Stimulated activated CD8-positive, alpha-beta memory T cell treated with anti-CD3 and anti-CD28 coated beads, Interleukin-2, amount 100 ng/mL, for 1 hour (primary cell): ENCODE measurements at places on chromosomes 5 and 9.

GRCh38 chr5:93721071-93721470, 20.3 kb downstream of the POU5F2 start:
- no peak for DNase-seq

- DNase-seq, result peak; percentile 56
Observed at GRCh38 chr5:126600631-126601511, at the start of gene PHAX. Gene PHAX (plus strand): TSS chr5:126600947. CDS start chr5:126600963, 16 bp downstream.

DNA sequence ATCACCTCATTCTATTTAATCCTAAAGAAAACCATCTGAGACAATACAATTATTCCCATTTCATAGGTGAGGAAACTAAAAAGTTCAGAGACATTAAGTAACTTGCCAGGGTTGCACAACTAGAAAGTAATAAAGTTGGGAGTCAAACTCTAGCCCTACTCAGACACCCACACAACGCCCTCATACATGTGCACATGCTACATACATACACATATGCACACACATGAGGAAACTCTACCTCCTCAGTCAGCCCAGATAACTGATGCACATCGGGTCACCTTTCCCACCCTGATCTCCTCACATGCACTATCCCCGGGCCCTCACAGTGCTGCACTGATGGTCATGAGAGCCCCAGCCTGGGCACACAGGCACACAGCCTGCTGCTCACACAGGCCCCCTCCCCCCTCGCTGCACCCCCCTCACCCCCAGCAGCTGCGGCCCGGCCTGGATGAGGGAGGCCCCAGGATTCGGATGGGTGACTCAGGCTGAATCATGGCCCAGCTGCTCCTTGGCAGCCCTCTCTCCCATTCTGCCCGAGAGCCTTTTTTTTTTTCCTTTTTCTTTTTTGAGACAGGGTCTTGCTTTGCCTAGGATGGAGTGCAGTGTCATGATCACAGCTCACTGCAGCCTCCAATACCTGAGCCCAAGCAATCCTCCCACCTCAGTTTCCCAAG, 5.0 kb upstream of the GPRIN1 start:
- DNase-seq, result no peak

DNA sequence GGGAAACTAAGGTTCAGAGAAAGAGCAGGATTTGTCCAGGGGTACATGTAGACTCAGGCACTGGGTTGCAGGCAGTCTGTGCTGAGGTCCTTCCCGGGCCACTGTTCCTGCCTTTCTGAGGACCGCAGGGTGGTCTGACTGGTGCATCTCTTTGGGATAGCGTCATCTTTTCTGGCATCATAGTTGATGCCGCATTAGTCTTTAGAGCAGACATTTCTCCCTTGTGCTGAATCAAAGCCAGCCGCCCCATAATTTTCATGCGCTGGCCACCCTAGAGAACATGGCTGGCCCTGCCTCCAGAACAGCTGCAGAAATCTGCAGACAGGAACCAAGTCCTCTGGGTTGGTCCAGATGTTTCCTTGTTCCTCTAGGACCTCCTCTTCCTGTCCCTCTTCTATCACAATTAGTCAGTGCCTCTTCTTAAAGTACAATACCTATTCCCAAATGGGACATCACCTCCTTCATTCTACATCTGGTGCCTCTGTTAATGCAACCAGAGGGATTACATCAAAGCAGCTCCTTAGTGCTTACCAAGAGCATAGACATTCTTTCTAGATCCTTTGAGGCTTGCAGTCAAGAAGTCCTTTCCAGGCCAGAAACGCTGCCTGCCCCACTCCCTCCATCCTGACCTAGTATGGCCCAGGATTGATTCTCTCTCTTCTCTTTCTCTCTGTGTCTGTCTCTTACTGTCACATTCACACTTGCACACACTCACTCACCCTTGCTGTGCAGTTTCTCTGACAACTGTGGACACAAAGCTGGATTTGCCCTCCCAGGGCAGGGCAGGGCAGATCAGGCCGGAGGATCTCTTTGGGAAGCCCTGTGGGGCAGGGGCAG, 42.0 kb upstream of the ORM1 start:
- DNase-seq, result no peak

DNA sequence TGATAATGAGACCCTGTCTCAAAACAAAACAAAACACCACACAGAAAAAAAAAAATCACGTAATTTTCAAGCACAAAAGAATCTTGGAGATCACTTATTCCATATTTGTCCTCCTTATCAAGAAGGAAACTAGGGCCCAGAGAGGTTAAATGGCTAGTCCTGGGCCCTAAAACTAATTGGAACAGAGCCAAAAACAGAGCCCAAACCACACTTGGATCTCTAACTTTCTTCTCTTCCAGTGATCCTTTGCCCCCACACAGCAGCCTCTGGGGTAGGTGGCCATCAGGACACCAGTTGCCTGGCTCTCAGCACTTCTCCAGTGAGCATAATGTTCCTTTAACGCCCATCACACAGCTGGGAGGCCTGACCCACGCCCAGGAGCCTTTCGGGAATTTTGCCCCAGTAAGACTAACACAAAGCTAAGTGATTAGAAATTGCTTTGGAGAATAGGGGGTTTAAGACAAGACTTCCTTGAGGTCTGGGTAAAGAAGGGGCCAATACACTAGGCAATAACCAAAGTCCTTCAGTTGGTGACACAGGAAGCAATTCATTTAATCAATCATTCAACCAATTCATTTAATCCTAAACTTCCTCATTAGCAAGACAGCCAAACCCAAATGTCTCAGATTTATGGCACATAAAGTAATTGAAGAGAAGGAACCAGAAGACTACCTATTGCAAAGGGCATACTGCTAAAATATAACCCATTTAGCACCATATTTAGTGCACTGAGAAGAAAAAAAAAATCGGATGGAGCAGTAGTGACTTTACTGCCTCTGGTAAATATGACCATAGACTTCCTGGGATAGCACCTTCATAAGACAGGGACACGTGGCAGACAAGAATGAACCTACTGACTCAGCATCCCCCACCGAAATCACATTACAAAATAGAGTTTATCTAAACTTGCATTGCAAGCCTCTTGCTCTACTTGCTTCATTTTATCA, 77.8 kb downstream of the ZNF608 start:
- no peak for DNase-seq

GRCh38 chr5:131264451-131265099, 722 bp downstream of the CDC42SE2 start:
- no peak for DNase-seq

- DNase-seq, result no peak
Observed at GRCh38 chr5:103587185-103587748, 24.7 kb upstream of the NUDT12 start.

- DNase-seq, result no peak
Observed at GRCh38 chr9:133564451-133565116, 30.1 kb downstream of the ADAMTSL2 start.

DNA sequence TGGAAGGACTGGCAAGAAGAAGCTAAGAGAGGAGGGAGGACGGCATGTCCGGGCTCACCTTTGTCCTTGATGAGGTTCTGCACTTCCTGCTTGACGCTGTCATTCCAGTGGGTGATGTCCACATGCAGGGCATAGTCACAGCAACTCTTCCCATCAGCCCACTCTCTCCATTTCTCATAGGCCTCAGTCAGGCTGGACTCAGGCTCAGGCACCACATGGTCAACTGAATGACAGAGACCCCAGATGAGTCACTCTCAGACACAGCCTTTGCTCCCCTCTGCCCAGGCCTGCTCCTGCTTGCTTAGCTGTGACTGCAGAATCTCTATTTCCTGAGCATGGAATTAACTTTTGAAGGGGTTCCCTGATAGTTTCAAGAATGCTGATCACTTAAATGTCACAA, 94.2 kb downstream of the DPYSL3 start:
- DNase-seq, result no peak

- no peak for DNase-seq
Observed at GRCh38 chr5:115815693-115816225, 700 bp downstream of the CDO1 start.

DNA sequence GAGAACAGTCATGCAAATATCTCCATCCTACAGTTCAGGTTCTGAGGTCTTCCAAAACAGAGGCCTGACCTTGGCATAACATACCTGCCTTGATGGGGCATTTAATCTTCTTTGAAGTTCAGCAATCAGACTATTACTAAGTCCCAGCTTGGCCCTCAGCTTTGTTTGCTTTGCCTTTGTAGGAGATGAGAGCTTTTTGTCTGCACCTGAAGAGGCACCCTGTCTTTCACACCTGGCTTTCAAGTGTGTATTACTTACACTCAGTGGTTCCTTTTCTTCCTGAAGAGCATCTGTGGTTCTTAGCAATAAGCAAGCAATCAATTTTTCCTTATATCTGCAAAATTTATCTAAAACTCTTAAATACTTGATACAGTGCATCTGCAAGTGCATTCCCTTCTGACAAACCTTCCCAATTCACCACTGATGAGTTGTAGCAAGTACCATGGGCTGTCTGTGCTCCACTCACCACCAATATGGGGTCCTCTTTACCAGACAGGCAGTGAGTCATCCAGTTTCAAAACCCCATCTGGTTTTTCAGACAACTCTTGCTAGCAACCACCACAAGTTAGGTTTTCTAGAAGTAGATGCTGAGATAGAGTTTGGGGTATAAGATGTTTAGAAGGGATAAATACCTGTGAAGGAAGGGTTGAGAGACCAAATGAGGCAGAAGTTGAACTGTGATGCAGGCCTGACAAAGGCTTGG, 100.2 kb downstream of the HINT1 start:
- DNase-seq, result no peak

- no peak for DNase-seq
Observed at GRCh38 chr5:100708645-100709171, 173.5 kb downstream of the FAM174A start.
